ENCODE measurements at places on chromosomes 13 and 19.

DNA sequence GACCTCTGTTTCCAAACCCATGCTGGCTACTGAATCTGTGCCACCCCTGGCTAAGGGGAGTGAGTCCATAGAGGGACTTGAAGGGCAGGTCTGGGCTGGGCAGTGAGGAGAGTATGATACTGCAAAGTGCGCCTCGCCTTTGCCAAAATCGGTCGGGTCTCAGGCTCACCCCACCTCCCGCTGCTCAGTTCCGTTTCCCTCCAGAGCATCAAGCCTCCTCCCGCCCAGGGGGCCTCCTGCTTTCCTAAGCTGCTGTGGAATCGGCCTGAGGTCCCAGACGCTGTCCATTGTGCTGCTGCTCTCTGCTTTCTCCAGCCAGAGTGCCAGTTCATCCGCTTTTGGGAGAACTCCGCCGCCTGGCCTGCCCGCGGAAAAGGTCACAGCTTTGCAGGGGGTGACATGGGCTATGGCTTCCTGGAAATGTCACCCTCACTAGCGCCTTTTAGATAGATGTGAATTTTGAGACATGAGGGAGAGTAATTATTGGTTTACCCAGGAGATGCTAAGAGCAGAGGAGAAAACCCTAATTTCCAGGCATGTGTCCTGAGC is 1418.4 kb downstream of the UQCRFS1 start:
- no peak for DNase-seq

- DNase-seq: no peak
Measured at GRCh38 chr13:77434289-77434688, 101.2 kb upstream of the SCEL start.

DNA sequence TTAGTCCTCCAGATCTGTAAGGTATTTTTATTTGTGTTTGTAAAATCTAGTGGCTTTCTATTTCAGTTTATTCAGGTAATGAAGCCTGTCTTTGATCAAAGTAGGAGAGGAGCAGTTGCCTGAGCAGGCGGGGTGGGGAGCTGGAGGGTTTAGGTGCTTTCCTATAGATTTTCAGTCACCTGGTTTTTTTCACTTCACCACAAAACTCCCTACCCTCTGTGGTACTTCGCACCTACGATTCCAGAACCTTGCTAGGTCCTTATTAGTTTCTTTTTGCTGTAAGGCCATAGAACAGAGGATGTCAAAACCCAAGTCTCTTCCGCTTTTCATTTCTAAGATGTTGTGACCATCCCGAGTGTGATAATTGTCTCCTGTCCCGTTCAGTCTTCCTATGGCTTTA is 26.6 kb downstream of the SLAIN1 start:
- DNase-seq: no peak

DNA sequence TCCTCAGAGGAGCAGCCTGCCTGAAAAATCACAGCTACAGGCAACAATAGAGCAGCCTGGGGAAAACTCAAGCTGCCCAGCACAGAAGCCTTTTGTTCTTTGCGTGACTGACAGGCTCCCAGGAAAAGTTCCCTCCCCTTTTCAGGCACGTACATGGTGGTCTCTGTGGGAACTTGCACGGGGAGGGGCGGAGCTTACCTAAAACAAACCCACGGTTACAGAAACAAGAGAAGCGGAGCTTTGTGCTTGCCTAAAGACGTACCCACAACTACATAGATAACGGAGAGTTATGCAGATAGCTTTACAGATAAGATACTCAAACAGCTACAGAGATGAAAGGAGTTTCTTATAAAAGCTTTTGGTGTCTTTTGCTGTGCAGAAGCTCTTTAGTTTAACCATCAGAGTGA is 11.4 kb downstream of the ETFB start:
- no peak for DNase-seq

Measured in amniotic stem cell (primary cell).